NCI-H510A (cell line): ENCODE measurements at places on chromosomes 7 and 10.

DNA sequence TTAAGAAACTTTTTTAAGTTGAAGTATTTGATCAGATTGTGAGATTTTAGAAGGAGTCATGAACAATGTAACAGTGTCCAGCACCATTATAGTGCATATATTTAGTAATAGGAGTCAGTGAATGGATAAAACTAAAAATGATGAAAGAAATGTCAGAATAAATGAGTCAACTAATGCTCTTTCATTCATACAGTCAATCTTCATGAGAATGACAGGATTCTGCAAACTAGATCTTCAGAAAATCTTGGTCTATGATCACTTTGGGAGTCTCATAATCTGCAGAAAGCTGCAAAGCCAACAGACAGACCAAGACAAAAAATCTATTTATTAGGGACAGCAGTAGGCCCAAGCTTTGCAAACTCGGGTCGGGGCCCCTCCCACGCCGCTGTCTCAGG, 710 bp downstream of the RNLS start:
- no peak for DNase-seq

GRCh38 chr10:62853710-62854109, 37.5 kb upstream of the EGR2 start:
- DNase-seq = no peak

DNA sequence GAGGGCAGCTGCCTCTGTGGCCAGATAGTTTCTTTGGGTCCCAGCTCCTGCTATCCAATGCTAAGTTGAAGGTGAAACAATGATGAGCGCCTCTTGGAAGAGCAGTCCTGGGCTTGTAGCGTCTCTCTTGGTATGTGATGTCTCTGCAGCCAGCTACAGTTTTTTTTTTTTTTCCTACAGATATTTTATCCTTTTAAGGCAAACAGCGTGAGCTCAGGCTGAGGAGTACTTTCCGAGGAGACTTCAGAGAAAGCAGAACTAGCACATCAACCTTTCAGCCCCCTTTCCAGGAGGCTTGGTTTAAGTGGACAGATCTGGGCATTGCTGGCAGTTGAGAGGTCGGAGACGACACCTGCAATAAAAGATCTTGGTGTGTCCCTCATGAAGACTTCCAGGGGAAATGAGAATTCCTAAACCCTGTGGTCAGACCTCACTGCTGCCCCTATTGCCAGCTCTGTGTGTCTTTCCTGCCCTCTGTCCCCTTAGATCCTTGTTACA, 9.1 kb downstream of the PRKG1 start:
- no peak for DNase-seq

- DNase-seq = no peak
Observed at GRCh38 chr10:91596825-91597196, 36.1 kb downstream of the PPP1R3C start.

DNA sequence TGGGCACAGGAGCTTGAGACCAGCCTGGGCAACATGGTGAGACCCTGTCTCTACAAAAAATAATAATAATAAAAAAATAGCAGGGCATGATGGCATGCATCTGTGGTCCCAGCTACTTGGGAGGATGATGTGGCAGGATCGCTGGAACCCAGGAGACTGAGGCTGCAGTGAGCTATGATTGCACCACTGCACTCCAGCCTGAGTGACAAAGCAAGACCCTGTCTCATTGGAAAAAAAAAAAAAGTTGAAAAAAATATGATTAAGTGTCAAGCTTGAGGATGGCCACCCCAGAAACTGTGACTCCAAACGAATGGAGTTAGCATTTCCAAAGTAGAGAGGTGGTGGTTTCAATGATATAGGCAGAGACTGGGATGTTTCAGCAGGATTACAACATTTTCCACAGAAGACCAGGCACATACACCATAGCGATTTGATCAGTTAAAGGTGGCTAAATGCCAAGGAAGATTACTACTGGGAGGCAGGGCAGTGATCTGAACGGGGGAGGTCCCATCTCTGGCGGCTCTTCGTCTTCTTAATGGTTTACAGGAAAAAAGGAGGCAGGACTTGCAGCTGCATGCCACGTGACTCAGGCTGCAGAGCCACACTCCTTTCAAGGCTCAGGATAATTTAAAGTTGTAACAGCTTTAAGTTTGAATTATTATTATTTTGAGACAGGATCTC, 250.6 kb upstream of the GALNT17 start:
- DNase-seq = no peak

DNA sequence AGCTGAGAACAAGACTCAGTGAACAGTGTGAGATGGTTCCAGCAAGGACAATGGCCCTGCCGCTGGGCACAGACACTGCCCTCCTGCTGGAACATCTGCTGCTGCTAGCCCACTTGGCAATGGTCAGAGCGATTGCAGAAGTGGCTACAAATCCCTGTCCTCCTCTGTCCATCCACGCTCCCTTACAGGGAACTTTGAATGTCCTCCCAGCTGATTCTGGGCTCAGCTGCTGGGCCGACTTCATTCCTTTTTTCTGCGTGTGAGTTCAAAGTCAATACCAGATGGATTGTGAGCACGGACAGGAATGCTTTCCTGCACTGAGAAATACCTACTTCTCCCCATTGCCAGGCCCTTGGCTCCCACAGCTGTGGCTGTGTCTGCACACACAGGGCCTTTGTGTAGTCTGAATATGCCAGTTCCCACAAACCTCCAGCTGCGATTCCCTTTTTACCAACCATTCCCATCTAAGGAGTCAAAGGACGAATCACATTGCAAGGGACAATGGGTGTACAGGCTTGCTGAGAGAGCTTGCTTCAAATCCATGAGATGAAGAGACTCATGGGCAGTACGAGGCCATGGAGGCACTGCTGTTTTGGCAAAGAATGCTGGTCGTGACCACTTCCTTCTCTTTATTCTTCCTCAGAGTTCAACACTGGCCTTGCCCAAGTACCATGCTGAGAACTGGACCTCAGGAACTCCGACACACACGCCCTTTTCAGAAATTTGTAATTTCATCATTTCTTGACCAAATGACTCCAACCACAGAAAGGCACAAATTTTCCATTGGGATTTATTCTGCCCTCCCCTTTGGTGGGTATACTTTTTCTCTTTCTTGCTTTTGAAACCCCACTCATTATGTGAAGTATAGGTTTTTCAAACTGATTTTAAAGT, 44.2 kb downstream of the BPGM start:
- no peak for DNase-seq

- DNase-seq = no peak
Observed at GRCh38 chr7:70565721-70566370, 566.1 kb upstream of the GALNT17 start.

DNA sequence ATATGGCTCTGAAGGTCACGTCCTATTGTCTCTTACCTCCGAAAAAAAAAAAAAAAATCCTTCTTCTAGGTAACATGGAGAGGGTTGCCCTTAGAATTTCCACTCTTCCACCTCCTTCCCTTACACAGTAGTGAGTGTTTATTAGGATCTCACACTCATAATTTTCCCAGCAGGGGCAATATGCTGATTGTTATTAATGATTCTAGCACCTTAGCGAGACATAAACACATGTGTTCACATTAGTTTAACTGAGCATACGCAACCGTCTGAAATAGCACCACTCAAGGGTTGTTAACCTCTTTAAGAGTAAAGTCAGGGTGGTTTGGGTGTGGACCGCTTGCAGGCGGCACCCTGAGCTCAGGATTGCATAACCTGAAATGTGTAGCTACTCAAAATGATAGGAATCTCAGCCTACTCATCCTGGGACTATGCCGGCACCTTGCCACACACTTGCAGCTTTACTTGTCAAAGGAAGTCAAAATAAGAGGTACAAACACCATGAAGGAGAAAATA, 52.2 kb downstream of the CPEB3 start:
- no peak for DNase-seq

DNA sequence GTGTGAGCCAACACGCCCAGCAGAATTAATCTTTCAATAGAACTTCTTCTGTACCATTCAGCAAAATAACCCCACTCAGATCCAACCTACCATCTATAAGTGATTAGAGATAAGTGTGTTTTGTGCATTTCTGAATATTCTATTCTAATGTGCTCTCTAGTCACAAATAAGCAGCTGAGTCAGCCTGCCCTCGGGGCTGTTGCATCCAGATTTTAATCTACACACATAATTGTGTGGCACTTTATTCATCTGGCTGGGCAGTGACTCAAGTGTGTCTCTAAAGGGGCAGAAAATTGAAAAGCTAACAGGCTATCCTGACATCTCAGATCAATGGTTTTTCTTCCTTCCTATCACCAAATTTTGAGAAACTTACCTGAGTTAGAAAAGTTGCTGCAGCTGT, 60.3 kb downstream of the PRR15 start:
- no peak for DNase-seq
